ENCODE measurements at places on chromosomes 4 and X.
A peak's percentile ranks its signal among the peaks of the same experiment; 100 is the strongest.

DNA sequence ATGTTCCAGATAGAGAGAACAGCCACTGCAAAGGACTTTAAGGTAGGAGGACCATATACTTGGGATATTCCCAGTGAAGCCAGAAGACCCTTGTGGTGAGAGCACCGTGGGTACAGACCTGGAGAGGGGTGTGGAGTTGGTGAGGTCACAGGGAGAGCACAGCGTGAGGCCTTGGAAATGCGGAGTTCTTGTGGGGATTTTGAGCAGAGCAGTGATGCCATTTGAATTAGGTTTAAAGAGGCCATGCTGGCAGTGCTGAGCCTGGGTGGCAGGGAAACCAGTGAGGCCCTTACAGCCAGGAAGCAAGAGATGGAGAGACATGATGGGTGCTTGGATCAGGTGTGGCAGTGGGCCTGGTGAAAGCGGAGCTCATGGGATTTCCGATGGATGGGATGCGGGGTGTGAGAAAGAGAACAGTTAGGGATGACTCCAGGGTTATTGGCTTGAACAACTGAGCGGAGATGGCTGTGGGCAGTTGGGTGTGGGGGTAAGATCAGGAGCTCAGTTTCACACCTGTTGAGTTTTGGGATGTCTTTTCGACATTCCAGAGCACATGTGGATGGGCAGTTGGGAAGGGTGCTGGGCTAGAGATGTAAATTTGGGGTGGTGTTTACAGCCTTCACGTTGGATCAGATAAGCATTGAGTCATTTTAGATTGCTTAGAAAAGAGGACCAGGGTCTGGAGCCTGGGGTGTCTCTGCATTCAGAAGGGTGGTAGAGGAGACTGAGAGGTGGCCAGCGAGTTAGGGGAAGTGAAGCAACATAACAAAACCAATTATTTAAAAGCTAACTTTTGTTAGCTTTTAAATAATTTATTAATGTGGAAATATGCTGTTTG lies 68.9 kb downstream of the TMEM131L start:
- no peak for DNase-seq

- DNase-seq: no peak
These were observed 81.6 kb downstream of the GATB start for GRCh38 chr4:151679231-151679630.

DNA sequence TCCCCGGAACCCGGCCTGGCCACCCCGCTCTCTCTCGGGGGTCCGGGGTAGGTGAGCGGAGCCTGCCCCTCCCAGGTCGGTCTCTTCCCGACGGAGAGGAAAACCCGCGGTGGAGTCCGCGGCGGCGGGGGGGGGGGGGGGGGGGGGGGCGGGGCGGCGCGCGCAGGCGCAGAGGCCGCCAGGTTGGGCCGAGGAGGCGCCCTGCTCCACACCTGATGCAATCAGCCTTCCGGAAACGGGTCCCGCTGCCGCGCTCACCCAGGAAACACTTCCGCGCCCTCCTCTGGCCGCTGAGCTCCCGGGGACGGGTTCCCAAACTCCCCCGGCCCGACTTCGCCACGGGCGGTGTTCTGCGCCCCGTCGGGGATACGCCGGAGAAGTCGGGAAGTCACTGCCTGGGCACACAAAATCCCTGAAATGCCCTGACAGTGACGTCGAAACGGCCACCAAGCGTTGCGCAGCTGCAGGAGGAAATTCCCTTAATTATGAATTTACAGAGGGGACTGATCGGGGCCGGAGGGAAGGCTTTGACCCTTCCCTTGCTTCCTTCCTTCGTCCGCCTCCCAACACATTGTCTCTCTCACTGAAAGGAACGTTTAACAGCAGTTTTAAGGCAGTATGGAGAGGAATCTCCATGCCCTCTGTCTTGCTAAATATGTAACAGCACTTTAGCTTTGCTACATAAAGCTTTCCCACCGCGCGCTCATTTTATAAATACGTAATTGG lies 2.1 kb upstream of the APBB2 start:
- peak; percentile 97 for DNase-seq

GRCh38 chrX:63400340-63400739 lies 49.2 kb upstream of the SPIN4 start:
- DNase-seq: no peak

DNA sequence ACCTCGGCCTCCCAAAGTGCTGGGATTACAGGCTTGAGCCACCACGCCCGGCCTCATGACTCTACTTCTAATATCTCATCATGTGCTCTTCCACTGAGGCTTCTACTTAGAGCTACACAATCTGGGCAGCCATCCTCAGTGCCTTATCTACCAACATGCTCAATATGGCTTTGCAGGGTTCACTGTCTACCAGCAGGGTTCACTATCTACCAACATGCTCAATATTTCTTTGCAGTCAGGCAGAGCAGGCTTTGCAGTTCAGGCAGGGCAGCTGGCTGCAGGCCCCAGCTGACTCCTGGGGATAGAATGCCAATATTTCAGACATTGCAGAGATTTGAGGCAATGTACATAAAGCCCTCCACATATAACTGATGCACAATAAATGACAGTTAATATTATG lies 47.5 kb downstream of the PKD2 start:
- DNase-seq: peak; percentile 17
